ENCODE measurements at places on chromosomes 1 and 21.

DNA sequence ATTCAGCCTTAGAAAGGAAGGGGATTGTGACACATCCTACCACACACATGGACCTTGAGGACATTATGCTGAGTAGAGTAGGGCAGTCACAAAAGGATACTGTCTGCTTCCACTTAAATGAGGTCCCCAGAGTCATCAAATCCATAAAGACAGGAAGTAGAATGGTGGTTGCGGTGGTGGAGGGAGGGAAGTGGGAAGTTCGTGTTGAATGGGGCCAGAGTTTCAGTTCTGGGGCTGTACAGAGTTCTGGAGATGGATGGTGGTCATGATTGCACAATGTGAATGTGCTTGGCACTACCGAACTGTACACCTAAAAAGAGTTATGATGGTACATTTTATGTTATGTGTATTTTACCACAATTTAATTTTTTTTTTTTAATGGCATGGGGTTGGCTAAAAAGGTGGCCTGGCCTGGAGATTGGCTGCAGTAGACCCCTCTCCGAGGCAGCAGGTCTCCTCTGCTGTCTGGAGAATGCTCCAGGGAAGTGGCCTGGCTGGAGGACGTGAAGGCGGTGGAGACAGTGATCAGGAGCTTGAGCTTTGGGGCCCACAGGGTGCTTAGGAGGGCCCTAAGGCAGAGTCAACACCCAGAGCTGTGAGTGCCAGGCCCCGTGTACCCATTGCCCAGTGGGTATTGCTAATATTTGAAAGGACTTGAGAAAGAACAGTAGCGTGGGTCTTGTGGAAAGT is 30.4 kb downstream of the IFNGR2 start:
- no peak for DNase-seq

- DNase-seq = no peak
Observed at GRCh38 chr1:167169642-167170041, 51.0 kb upstream of the POU2F1 start.

- no peak for DNase-seq
Observed at GRCh38 chr1:213622365-213623063, 365.3 kb upstream of the PROX1 start.

DNA sequence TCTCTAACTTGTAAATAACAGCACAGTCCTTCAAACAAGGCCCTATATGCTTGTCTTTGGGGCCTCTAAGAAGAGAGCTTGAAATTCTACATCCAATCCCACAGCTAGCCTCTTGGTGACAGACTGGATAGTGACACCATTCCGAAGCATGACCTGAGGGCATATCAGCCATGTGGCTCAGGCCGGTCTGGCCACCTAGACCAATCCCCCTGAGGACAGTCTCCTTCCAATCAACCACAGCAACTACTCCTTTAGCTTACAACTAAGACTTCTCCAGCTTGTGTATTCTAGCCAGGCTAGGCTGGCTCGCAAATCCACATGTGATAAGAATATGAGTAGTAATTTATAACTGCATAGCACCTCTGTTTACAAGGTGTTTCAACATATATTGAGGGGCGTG is 14.0 kb downstream of the BCAR3 start:
- DNase-seq = no peak

GRCh38 chr1:33661811-33662454 is 189.5 kb downstream of the ZSCAN20 start:
- no peak for DNase-seq

GRCh38 chr1:44949286-44949685 is 37.1 kb downstream of the EIF2B3 start:
- DNase-seq = no peak

DNA sequence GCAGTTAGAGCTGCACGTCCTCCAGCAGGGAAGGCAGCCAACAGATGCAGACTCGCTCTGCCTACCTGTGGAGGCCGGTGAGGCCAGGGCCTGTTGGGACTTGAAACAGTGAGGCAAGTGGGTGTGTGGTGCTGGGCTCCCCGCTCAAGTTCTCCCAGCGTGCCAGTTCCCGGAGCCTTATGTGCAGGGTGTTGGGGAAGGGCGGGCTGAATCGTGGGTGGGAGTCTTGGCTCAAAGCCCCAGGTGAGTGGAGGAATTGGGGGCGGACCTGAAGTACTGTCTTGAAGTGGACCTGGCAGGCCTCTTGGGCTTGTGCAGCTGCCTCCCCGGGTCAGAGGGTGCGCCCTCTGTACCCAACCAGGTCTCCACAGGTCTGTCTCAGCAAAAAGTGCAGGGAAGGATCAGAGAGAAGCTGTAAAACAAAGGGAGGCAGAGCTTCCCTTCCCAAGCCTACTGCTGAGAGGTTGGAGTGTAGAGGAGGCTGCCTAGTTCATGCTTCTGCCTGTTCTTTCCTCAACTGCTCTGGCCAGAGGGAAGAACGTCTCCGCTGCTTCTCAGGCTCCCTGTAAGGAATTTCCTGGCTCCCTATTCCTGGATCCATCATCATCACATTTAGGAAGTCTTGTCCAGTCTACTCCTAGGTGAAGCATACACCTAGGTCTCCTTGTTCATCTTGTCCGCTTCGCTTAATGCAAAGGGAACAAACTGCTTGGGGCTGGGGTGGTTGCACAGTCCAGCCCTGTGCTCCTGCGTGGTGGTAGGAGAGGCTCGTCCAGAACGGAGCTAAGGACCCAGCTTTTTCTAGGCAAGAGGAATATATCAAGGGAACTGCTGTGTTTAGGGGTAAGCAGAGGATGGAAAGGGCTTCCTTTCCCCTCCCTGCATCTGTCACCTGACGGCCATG is 14.9 kb downstream of the UTP11 start:
- no peak for DNase-seq

DNA sequence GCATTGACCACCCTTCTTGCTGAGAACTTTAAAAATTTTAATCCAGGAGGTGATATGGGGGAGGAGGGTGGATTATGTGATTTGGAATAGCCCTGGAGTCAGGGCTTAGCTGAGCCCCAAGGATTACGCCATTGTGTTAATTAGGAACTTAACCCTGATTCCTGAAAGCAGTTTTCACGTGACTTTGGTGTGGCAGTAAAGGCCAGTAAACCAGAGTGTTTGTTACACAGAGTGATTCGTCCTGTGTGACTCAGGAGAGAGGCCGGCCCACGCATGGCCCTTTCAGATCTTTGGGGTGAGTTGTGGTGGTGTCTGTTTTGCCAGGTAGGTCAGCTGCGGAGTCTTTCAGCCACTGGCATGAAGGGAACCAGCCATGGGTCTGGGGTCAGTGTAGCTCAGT is 107.6 kb downstream of the NOS1AP start:
- DNase-seq = no peak

DNA sequence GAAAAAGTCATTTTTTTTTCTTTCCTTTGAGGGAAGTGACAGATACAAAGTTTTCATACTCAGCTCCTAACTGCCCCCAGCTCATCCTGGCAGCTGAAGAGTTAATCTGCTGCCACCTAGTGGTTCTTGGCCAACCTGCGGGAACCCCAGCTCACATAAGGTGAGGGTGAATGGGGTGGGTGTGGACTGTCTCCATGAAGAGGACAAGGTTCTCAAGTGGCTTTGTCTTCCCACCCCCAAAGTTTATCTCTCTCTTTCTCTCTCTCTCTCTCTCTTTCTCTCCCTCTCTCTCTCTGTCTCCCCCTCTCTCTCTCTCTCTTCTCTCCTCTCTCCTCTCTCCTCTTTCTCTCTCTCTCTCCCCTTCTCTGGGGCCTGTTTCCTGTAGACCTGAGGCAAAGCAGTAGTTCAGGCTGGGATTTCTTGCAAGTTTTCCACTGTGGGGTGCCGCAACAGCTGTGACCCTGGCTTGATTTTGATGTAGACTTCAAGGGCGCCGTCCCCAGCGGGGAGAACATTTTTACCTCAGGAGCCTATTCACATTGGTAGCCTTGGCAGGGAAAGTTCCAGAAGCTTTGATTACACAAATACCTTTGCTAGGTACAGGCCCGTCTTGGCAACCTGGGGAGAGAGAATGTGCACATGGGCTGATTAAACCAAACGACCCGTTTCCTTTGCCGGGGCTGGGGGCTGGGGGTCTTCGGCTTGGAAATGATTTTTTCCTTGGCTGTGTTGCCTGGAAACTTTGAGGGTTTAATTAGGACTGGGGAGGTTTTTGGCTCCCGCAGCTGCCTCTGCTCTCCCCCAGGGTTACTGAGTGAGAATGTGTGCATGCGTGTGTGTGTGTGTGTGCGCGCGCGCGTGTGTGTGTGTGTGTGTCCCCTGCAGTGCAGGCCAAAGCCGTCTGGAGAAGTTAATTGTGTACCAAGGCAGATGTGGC is 135.9 kb downstream of the TM2D1 start:
- DNase-seq = peak; percentile 34

- DNase-seq = peak; percentile 9
Observed at GRCh38 chr1:26723013-26723991, 27.5 kb downstream of the ARID1A start.

DNA sequence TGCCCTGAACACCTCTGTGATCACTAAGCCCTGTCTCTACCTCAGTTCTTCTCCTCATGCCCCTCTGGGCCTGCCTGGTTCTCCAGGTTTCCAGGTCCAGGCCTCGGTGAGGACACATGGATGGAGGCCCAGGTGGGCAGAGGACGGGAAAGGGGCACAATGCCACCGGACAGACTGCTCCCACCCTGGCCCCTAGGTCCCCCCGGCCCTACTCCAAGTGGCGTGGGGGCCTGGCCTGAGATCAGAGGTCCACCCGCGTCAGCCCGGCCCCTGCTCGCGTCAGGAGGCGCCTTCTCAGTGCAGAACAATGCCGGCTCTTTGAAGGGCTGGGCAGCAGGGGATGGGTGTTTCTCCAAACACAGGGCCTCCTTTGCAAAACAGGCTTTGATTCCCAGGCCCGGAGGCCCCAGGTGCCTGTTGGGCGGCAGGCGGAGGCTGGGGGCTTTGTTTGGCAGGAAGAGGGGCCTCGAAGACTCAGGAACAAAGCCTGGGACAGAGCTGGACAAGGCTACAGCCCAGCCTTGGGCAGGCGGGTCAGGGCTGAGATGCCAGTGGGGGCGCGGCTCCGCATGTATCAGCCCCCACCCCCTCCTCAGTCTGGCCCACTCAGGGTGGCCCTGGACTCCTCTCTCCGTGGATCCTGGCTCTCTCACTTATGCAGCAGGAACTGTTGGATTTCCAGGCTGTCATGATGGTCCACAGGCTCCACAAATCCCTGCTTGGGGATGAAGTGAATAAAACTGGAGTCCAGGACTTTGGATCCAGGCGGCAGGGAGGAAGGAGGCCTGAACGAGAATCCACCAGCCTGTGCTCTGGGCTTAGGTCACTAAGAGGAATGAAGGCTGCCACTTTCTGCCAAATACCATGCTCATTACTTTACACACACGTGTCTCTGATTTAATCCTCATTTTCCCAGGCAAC is 77.4 kb upstream of the SLC2A1 start:
- DNase-seq = no peak

GRCh38 chr21:14697769-14698168 is 151.7 kb upstream of the SAMSN1 start:
- DNase-seq = no peak

- no peak for DNase-seq
Observed at GRCh38 chr1:2234762-2235113, 6.6 kb downstream of the SKI start.

DNA sequence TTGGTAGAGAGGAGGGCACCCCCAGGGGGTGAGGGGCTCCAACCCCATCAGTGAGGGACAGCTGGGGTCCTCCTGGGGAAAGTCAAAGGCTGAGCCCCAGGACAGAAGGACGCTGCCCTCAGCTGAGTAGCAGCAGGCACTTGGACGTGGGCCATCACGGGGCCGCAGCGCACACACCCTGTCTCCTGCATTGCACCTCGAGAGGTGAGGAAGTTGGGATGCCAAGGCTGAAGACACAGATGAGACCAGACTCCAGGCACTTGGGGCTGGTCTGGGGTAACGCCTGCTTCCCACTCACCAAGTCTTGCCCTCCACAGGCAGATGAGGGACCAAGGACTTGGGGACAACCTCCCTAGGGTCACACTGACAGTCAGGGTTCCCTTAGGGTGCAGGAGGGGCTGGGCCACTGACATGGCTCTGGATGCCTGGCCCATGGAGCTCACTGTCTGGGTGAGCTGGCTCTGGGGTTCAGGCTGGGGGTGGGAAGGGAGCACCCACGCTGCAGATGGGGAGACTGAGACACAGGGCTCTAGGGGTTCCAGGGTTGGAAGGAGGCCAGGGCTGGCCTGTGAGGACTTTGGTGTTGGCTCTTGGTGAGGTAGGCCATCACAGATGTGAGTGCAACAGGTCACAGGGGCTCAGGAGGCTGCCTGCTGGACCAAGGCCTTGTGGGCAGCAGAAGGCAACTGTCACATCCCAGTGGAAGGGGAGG is 16.6 kb upstream of the ZNF678 start:
- no peak for DNase-seq

- DNase-seq = no peak
Observed at GRCh38 chr1:227775841-227776240, 39.6 kb upstream of the PRSS38 start.

- no peak for DNase-seq
Observed at GRCh38 chr1:40315795-40316594, 1.1 kb downstream of the COL9A2 start.

GRCh38 chr1:115827452-115828044 is 13.4 kb downstream of the NHLH2 start:
- DNase-seq = no peak

- no peak for DNase-seq
Observed at GRCh38 chr1:201758499-201759050, 70.4 kb upstream of the IPO9 start.

DNA sequence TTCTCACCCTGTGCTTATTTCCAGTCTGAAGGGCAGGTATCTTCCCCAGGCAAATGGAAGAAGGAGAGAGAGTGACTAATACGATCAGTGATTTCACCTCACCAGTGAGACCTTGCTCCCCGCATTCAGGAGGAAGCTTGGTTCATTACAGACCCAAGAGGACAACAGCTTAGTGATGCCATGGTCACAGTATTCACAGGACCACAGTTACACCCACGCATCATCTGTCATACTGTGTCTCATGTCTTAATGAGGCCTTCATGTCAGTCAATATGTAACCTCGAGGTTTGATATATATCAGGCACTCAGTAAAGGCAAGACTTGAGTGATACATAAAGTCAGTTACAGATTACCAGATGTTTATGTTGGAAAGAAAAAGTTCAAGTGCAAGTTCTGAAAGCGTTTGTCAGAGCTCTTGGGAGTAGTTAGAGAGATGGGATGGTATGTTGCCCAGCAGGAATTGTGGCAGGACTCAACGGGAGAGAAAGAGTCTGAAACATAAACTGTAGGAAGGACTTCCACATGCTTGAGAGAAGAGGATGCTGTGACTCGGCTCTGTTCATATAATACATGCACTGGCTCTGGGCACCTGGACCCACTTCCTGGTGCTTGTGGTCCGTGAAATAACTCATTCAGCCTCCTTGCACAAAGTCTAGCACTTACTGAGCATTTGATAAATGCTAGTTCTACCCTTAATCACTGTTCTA is 33.3 kb downstream of the GNPAT start:
- DNase-seq = no peak

GRCh38 chr21:41236352-41236973 is 68.5 kb downstream of the BACE2 start:
- DNase-seq = no peak

DNA sequence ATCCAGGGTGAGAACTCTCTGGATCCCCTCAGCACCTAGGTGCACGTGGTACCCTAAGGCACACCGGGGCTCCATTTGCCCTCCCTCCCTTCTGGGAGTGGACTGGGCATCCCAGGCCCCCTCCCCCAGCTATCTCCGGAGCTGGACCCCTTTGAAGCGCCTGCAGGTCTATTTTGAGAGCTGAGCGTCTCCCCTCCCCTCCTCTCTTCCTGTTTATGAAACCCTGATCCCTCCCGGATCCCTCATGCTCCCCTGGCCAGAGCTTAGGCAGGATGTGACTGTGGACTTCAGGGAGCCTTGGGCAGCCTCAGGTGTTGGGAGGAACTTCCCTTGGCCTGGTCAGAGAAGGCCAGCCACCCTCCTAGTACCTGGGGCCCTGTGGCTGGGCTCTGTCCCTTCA is 10.2 kb downstream of the RPS6KA1 start:
- DNase-seq = no peak

- DNase-seq = peak; percentile 15
Observed at GRCh38 chr1:156025876-156026275, 5.1 kb upstream of the SSR2 start.

GRCh38 chr1:160625725-160626498 is 20.9 kb downstream of the SLAMF1 start:
- DNase-seq = peak; percentile 65
